ENCODE measurements at places on chromosomes 1 and 21. TPM values are rescaled to one million over a fixed set of nuclear protein-coding genes. Genes with fewer than 3 reads are reported as not detected.

DNA sequence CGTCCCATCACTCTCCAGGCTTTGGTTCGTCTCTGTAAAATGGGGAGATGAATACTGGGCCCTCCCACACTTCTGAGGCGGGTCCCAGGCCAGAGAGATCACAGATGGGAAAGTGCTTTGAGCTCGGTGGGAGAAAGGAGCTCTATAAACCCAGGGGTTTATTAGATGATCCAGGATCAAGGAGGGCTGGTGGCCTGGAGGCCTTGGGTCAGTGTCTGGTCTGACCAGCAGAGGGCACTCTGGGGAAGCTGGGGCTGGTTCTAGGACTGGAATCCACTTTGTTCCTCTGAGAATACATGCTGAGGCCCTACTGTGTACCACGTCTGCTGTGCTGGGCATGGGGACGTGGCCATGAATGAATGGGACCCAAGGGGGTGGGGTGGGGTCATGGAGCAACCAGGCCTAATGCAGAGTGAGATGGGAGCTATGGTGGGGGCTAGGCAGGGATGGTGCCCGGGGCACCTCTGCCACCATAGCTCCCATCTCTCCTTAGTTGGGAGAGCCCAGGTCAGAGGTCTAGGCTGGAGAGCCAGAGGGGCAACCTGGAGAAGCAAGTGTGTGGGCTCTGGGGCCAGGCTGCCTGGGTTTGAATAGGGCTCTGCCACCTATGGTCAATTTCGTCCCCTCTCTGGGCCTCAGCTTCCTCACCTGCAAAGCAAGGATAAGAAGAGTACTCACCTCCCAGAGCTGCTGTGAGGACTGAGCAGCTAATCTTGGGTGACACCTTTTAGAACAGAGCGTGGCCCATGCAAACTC is 9.0 kb upstream of the FAM131C start:
- peak; percentile 61 for DNase-seq

DNA sequence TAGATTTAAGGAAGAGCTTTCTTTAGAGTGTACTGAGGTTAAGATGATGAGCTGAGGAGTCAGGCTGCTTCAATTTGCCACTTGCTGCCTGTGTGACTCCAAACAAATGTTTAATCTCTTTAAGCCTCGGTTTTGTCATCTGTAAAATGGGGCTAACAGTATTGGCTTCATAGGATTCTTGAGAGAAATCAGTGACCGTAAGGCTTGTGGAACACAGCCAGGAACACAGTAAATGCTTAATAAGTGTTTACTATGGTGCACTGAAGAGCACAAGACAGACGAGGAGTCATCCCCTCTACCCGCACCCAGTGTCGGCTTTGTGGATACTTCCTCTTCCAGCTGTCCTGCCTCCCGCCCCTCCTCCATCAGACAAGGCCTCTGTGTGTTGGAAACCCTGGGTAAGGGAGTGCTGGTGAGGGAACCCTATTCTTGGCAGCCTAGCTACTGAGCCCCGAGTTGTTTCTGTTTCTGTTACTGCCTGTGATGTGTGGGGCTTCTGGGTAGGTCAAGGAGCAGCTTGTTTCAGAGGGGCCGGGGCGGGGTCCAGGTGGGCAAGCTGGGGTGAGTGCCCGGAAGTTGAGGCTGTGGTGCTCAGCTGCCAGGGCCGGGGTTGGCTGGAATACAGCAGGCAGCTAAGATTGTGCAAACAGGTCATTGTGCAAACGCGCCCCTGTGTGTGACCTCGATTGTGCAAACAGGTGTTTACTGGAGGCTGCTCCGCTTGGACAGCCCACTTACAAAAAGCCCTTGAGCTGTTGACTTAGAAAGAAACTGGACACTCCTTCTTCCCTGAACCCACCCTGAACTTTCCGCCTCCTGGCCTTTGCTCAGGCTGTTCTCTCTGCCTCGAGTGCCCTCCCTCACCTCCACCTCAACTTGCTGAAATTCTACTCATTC is 4.0 kb upstream of the CSF3R start:
- no peak for DNase-seq

GRCh38 chr1:145891143-145891542 is 5.5 kb upstream of the ANKRD35 start:
- DNase-seq: peak; percentile 70

ERMAP gene
- 5.9 TPM for total RNA-seq

FOXD3 gene
- 0.05 TPM for total RNA-seq

TMOD4 gene
- total RNA-seq: 0.87 TPM

GRCh38 chr1:26079178-26079563 is 11.7 kb upstream of the TRIM63 start:
- DNase-seq: no peak

MAGI3 gene
- total RNA-seq: 6.4 TPM

GRCh38 chr1:163071405-163072255 is 2.5 kb downstream of the RGS4 start:
- DNase-seq: peak; percentile 91

- no peak for DNase-seq
Measured at GRCh38 chr1:228148196-228148861, 1.4 kb upstream of the GJC2 start.

ANKRD35 gene
- not detected for total RNA-seq

TNFAIP8L2 gene
- total RNA-seq: not detected

DNA sequence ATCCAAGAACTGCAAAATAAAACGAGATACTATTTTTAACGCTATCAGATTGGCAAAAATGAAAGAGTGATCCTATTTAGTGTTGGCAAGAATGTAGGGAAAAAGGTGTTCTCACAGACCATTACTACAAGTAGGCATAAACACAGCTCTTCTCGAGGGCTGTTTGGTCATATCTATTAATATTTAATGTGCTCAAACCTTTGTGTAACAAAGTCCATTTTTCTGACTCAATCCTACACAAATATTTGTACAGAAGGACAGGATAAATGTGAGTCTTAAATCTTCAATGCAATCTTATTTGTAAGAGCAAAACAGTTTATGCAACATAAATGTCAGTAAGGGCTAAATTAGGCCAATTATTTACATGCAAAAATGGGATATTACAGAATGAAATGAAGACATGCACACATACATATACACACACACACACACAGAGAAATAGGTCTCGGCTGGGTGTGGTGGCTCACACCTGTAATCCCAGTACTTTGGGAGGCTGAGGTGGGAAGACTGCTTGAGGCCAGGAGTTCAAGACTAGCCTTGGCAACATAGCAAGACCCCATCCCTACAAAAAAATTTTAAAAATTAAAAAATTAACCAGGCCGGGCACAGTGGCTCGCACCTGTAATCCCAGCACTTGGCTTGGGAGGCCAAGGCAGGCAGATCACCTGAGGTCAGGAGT is 17.7 kb downstream of the DHCR24 start:
- no peak for DNase-seq

DNA sequence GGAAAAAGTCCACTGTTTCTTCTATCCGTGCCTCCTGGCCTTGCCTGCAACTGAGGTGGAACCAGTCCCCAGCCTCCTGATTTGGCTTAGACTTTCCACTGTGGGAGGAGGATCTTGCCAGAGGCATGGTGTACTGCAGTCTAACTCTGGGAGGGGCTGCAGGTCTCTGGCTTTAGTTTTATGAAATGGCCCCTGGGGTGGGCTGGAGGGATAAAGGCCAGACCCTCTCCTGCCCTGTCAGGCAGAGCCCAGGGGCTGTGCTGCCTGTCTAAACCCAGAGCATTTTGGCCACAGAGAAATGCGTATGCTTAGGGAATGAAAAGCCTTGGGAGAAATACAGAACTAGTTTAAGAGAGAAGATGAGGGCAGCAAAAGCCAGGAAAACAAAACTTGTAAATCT is 73.0 kb downstream of the ABCA4 start:
- DNase-seq: no peak

GRCh38 chr1:236608930-236609726 is 4.8 kb upstream of the HEATR1 start:
- peak; percentile 56 for DNase-seq

GRCh38 chr1:176515310-176515709 is 52.3 kb downstream of the PAPPA2 start:
- peak; percentile 95 for DNase-seq

- no peak for DNase-seq
Measured at GRCh38 chr1:78267513-78268218, 221.9 kb downstream of the GIPC2 start.

GRCh38 chr1:101960142-101960541 is 36.6 kb downstream of the OLFM3 start:
- DNase-seq: no peak

HHIPL2 gene
- 1.3 TPM for total RNA-seq

LRRC71 gene
- total RNA-seq: not detected

- no peak for DNase-seq
Measured at GRCh38 chr1:38741341-38741740, 118.2 kb downstream of the RRAGC start.

DNA sequence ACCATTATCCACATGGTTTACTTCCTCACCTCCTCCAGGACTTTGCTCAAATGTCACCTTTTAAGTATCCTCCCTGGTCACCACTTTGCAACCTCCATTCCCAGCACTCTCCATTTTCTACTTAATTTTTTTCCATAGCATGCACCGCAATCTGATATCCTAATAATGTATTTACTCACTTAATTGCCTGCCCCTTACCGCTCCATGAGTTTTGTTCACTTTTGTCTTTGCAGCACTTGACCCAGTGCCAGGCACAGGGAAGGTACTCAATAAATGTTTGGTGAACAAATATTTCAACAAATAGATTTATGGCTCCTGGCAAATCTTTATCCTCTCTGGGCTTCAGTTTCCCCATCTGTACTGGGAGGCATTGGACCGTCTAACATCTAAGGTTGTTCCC is 53.6 kb downstream of the UBE2T start:
- no peak for DNase-seq

DMBX1 gene
- not detected for total RNA-seq

BATF3 gene
- 23.2 TPM for total RNA-seq

DNA sequence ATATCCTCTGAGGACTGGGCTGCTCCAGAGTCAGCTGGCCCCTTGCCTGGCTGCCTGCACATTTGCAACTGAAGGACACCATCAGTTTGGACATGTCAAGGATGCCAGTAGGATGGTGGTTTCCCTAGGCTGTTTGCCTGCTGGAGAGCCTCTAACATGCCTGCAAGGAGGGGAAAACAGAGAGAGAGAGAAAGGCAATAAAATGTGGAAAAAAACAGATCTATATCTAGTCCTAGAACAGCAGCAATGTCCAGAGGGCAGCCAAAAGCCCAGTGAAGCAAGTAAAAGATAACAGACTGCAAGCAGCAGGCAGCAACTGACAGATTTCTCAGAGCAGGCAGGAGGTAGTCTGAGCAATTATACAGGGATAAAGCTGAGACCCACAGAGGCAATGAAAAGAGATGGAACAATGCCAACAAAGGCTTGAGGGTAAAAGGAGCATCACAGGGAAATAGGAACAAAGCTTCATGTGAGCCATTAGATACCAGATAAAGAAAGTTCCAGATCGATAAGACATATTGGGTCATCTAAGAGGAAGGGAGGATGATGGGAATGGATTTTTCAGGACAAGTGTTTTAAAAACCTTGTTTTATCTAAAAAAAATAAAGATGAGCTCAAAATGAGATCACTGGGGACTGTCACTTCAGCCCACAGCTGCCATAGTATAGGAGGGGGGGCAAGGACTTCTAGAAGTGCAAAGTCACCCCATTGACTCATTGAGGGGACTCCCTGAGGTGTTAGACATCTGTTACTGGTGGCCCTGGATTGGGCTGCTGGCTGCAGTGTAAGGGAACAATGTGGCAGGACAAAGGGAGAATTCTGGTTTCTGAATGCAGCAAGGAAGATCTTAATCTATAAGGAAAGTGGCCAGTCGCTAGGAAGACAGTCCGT is 38.6 kb upstream of the GADD45A start:
- DNase-seq: no peak

DNA sequence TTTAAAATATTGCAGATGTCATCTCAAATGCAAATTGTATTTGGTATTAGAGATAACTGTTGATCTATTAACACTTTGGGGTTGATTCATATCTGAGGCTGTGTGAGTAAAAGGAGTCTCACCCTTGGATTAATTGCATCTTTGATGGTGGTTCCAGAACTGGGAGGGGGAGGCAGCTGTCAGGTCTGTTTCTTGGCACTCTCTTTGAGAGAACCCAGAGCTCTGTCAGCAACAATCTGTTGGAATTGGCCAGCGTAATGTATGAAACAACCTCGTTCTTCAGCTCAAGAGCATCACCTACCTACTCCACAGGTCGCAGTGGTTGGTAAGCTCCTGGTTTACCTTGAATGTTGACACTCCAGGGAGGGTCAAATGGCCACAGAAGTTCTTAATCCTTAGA is 424.1 kb downstream of the CAMTA1 start:
- DNase-seq: no peak

GRCh38 chr1:161824618-161825017 is 58.5 kb downstream of the ATF6 start:
- DNase-seq: no peak

TPR gene
- total RNA-seq: 97.7 TPM

SLC1A7 gene
- not detected for total RNA-seq

AMY2A gene
- not detected for total RNA-seq

- DNase-seq: peak; percentile 13
Measured at GRCh38 chr1:184110272-184111204, 59.0 kb downstream of the TSEN15 start.

DNA sequence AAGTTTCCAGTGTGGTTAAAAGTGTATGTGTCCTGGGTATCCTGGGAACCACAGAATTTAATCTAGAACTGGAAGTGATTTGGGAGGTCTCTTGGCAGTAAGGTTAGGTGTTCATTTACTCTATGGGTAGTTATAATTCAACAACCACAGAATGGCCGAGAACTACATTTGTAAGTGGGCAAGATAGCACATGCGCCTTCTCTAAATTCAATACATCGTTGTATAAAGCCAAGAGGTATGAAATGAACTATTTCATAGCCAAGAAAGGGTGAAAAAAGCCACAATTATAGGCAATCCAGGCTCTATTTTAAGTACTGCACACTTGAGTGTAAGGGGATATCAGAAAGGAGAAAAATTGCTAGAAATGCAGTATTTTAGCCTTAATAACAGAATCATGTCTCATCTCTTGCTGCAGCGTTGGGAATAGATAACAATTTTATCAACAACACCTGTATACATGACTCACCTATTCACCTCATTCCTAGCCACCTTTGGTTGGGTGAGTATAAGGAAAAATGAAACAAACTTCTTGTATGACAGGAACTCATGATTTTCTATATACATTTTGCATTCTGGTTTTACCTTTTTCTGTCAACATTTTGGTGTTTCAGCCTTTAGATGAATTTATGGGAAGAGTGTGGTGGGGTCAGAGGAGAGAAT is 4.5 kb downstream of the SDCCAG8 start:
- no peak for DNase-seq

KCNH1 gene
- total RNA-seq: 3.1 TPM

GRCh38 chr1:176770066-176770465 is 307.1 kb downstream of the PAPPA2 start:
- DNase-seq: no peak

Measured in HT1080 (cell line).